MM.1S (cell line): ENCODE measurements at places on chromosomes 1 and 21.

- no peak overlapping the region for H3K4me3 ChIP-seq
- DNase-seq, result no peak
- H3K27ac ChIP-seq, result no peak overlapping the region
- no peaks in the 10 kb centered on the region for H3K36me3 ChIP-seq
- H3K4me1 ChIP-seq, result no peaks in the 10 kb centered on the region
These were observed 18.2 kb upstream of the RHOU start for GRCh38 chr1:228717081-228717480.

GRCh38 chr1:154358519-154358918 is 33.2 kb downstream of the ATP8B2 start:
- DNase-seq, result no peak
- H3K36me3 ChIP-seq, result no peaks in the 10 kb centered on the region
- H3K27me3 ChIP-seq, result no peaks in the 10 kb centered on the region
- H3K27ac ChIP-seq, result no peak overlapping the region

DNA sequence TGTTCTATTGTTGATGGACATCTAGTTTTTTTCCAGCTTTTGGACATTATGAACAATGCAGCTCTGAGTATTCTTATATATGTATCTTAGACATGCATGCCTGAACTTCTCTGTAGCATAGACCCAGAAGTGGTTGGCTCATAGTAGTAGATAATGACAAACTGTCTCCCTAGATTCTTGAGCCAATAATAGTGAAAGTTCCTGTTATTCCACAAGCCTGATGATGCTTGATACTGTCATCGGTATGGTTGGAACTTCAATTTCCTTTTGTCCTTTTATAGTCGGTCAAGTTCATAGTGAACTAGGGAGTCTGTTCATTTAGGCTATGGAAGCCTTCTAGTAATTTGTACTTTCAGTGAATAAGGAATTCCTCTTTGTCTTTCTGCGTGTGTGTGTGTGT is 56.8 kb downstream of the MTR start:
- H3K4me3 ChIP-seq, result no peak overlapping the region
- no peaks in the 10 kb centered on the region for H3K27me3 ChIP-seq
- no peak for DNase-seq
- H3K27ac ChIP-seq, result no peak overlapping the region
- H3K4me1 ChIP-seq, result no peaks in the 10 kb centered on the region

DNA sequence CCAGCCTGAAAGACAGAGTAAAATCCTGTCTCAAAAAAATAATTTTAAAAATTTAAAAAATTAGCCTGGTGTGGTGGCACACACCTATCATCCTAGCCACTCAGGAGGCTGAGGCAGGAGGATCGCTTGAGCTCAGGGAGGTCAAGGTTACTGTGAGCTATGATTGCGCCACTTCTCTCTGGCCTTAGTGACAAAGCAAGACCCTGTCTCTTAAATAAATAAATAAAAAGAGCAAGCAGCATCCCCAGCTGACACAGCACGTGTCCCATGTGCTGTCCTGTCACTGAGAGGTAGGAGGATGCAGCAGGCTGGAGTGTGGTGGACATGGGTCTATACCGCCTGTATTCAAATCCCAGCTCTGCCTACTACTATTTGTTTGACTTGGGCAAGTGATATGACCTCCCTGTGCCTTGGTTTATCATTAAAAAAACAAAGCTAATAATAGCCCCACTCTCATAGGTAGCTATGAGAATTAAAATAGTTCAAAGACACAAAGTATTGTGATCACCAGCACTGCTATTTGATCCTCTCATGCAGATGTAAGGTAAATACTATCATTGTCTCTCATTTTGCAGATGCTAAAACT is 22.2 kb upstream of the ECE1 start:
- H3K36me3 ChIP-seq, result no peaks in the 10 kb centered on the region
- no peak for DNase-seq
- no peak overlapping the region for H3K27ac ChIP-seq
- no peak overlapping the region for H3K4me3 ChIP-seq
- no peaks in the 10 kb centered on the region for H3K4me1 ChIP-seq
- H3K27me3 ChIP-seq, result no peaks in the 10 kb centered on the region

- no peaks in the 10 kb centered on the region for H3K4me1 ChIP-seq
- no peak overlapping the region for H3K27ac ChIP-seq
- no peaks in the 10 kb centered on the region for H3K36me3 ChIP-seq
- no peak for DNase-seq
These were observed 17.8 kb downstream of the GBP6 start for GRCh38 chr1:89381618-89382017.

DNA sequence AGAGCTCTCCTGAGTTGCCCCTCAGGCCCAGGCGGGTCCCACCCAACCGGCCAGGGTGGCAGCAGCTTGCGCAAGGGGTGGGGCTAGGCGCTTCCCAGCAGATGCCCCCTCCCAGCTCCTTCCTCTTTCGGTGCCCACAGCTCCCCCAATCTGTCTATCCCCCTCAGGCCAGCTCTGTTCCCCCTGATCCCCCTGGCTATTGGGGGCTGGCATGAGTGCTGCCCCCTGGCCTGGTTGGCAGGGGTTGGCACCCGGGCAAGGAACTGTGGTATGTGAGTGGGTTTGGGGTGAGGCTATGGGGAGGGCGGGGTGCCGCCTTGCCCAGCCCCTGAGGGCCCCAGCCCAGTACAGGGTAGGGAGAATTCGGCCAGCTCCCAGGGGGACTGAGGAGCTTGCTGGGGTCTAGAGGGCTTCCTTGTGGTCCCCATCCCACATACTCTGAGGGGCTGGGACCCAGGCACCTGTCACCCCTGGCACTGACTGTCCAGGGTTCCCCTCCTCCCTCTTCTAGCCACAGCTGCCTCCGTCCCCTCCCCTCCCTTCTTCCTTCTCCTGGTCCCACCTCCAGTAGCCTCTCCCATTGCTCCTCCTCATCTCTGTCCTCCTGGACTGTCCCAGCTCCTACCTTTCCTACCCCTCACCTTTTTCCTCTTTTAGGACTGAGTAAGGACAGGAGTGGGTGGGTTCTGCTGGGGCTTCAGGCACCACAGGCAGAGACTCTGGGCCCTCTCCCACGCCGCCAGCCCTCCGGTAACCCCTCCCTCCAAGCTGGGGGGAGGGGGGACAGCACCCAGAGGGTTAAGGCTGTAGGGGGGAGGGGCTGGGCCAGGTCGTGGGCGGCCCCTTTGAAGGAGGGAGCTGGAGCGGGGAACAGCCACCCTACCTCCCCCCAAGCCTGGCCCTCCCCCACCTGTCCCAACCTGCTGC is 5.7 kb downstream of the ZBTB7B start:
- H3K27ac ChIP-seq, result no peak overlapping the region
- no peaks in the 10 kb centered on the region for H3K36me3 ChIP-seq
- no peak overlapping the region for H3K4me3 ChIP-seq

DNA sequence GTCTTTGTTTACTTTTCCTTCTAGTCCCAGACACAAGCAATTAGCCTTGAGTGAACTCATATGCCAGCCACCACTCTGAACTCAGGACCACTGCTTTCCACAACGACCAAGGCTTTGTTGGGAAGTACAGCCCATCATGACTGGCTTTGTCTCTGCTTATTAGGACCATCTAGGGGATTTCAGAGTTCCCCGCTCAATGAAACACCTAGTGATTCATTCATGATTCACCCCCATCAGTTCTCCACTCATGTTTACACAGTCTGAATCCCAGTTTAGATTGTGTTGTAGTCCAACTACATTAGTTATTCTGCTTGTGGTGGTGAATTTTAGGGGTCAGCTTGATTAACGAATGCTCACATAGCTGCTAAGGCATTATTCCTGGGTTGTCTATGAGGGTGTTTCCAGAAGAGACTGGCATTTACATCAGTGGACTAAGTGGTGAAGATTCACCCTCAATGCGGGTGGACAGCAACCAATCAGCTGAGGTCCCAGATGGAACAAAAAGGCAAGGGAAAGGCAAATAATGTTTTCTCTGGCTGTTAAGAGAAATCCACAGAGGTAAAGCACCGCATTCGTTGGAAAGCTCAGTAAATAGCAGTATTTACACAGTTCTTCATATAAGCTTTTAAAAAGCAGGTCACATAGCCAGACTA is 122.7 kb downstream of the RGS21 start:
- H3K36me3 ChIP-seq, result no peaks in the 10 kb centered on the region
- H3K27ac ChIP-seq, result no peak overlapping the region
- no peak for DNase-seq
- H3K4me3 ChIP-seq, result no peak overlapping the region
- no peaks in the 10 kb centered on the region for H3K27me3 ChIP-seq
- H3K4me1 ChIP-seq, result no peaks in the 10 kb centered on the region

DNA sequence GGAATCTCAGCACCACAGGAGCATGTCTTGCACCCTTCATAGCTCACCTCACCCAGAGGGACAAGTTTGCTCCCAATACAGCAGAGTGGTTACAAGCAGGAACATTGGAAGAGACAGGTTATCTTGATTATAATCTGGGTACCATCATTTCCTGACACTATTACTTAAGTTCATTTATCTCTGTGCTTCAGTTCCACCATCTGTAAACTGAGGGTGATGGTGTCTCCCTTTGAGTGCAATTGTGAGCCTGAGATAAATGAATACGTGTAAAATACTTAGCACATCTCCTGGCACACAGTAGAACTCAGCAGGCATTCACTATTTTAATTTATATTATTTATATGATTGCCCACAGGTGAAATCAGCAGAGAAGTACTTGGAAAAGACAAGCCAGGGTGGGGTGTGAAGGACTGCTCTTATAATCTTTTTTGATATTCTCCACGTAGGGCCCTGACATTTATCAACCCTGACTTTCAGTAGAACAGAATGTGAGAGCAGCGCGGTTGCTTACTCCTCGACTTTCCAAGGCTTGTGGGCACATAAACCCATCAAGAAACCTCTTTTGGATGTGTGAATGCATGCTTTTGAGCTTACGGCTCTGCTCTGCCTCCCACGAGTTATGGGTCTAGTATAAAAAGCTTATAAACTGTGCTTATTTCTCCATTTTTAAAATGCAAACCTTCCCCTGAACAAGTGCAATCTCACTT is 34.9 kb downstream of the DUSP10 start:
- no peaks in the 10 kb centered on the region for H3K27me3 ChIP-seq
- H3K4me3 ChIP-seq, result no peak overlapping the region
- no peaks in the 10 kb centered on the region for H3K36me3 ChIP-seq

DNA sequence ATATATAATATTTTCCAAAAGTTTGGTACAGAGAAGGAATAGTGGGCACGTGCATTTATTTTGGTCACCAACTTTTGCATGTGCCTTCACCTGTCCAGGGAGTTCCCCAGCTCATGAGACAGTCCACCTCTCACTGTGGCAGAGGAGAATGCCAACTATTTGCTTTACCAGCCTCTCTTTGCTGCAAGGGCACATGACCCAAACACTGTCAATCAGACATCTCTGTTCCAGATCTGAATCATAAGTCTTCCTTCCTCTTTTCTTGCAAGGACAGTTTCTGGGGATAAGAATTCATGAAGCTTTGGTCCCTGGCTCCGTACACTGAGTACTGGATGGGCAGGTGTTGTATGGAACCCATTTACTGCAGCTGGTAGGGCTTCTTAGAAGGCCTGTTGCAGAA is 38.6 kb downstream of the C1orf87 start:
- no peaks in the 10 kb centered on the region for H3K36me3 ChIP-seq
- DNase-seq, result no peak
- H3K4me1 ChIP-seq, result no peaks in the 10 kb centered on the region
- no peaks in the 10 kb centered on the region for H3K27me3 ChIP-seq

DNA sequence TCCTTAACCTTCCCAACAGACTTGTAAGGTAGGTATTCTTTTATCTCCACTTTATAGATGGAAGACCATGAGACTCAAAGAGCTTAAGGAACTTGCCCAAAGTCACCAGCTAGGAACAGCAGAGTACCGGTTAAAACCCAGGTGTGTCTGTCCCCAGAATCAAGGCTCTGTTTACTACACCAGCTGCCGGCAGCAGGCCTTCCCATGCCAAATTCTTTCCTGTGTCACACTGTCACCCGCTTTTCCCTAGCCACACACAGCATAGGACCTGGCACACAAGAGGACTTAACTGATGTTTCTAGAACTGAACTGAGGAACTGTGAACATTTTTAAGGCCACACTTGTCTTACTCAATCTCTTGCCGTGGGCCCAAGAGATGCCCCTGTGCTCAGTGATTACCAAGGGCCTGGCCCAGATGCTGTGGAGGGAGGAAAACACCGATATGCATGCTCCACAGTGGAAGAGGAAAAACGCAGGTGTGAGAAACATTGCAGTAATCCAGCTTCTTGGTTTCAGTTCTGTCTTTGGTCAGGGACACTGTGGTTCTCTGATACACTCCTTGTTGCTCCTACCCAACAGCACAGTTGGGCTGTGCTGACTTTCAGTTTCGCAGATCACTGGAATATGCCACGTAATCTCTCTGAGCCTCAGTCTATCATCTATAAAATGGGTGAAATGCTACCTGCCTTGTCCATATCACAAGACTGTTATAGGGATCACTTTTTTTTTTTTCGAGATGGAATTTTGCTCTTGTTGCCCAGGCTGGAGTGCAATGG is 13.9 kb upstream of the LY9 start:
- peak; percentile 98 for DNase-seq
- H3K4me1 ChIP-seq, result peaks cover 28% of the 10 kb centered on the region
- peak overlapping the region; percentile 90 for H3K27ac ChIP-seq
- H3K27me3 ChIP-seq, result no peaks in the 10 kb centered on the region
- peak overlapping the region; percentile 16; the same call in 1 of the 2 replicates for H3K4me3 ChIP-seq
- H3K36me3 ChIP-seq, result no peaks in the 10 kb centered on the region

DNA sequence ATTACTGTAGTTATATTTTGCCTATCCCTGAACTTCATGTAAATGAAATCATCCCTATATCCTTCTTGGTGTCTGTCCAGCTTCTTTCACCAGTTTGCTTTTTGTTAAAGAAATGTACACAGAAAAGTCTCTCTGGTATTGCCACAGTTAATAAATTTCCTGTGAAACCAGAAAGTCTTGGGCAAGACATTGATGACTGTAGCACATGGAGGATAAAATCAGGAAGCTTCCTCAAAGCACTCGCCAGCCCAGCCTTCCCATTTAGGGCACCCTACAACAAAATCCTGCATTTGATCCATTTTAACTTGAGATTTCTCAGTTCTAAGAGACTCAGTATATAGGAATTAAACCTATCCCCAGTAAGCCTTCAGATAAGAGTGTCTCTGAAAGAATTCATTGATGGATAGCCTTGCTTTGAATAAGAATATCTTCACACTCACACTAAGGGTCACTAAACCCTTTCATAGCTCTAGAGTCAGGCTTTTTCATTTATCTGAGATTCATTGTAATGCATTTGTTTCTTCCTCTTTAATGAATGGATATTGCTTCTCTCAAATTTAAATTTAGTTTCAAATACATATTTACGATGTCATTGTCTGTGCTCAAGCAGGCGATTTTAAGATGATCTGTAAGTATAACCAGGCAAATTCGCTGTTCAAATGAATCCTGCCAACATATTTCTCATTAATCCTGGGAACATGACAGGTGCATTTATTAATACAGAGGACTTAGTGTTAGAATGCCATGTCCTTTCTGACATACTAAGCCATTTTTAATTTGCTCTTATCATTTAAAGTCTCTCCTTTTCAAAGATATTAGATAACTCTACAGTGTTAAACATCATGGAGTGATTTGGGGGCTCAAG is 153.1 kb downstream of the GRIK1 start:
- no peak for DNase-seq
- no peaks in the 10 kb centered on the region for H3K36me3 ChIP-seq
- no peak overlapping the region for H3K27ac ChIP-seq
- no peak overlapping the region for H3K4me3 ChIP-seq
- no peaks in the 10 kb centered on the region for H3K27me3 ChIP-seq

- no peaks in the 10 kb centered on the region for H3K36me3 ChIP-seq
- no peaks in the 10 kb centered on the region for H3K4me1 ChIP-seq
- H3K27me3 ChIP-seq, result no peaks in the 10 kb centered on the region
These were observed 38.3 kb upstream of the MAP10 start for GRCh38 chr1:232766904-232767303.
